ENCODE measurements at places on chromosomes 3 and 15.

- no peak for DNase-seq
Observed at GRCh38 chr15:97672586-97672985, 287.9 kb upstream of the ARRDC4 start.

GRCh38 chr3:51794206-51794605 is 15.2 kb upstream of the IQCF6 start:
- DNase-seq, result no peak

GRCh38 chr3:50606596-50606995 is 5.0 kb downstream of the CISH start:
- no peak for DNase-seq

GRCh38 chr3:94082391-94082937 is 19.6 kb downstream of the NSUN3 start:
- DNase-seq, result no peak

DNA sequence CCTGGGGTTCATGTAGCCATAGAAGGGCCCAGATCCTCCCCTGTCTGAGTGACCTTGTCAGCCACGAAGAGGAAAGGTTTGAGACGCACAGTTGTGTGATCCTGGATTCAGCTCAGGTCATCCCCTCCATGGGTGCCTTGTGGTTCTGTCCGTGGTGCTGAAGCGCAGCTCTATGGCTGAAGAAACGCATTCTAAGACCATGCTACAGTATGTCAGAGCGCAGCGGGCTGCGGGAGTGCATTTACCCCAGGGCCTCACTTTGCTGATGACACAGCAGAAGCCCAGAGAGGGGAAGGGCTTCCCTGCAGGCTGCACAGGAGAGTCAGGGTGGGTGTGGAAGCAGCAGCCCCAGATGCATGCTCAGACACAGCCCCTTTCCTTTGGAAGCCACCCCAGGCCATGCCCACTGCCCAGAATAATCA is 68.8 kb upstream of the IQSEC1 start:
- DNase-seq, result no peak

Data from GF-D8 (cell line).